ENCODE measurements at places on chromosomes 5 and 9.

DNA sequence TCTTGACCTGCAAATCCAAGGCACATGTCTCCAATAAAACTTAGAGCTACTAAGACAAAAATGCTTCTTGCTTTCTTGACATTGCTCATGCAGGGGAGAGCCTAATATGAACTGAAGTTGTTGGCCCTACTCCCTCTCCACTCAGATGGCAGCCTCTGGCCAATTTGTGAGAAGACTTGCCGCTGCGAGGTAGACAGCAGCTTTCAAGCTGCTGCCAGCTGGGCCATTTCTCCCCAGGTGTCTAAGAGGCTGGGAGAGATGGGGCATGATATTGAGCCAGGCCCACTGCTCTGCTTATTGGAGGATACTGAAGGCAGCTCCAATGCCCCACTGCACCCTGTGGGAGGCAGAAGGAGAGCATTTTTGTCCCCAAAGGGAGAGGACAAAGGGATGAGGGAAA, 380.5 kb downstream of the RASEF start:
- DNase-seq = no peak

DNA sequence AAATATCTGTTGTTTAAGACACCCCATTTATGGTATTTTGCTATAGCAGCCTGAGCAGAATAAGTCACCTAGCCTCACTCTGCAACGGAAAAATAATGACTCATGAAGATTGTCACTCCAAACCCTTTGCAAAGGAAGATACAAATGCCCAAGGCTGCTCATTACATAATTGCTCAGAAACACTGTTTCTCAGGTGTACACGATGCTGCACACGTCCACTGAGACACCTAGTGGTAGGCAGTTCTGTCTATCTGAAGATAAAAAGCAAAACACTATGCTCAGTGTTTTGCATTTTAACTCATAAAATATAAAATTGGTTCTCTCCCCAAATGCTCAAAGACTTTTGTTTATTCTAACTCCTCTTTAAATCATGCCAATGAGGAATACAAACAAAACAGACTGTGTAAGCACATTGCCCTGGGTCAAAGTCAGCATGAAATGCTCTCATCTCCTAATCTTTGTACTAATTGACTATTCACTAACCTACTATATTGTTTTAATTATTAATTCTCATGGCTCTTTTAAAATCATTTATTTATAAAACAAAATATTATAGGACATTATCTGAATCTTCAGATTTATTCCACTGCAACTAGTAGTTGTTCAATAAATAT, 7.7 kb upstream of the TSLP start:
- no peak for DNase-seq

GRCh38 chr9:113186137-113186755, 34.8 kb downstream of the FKBP15 start:
- no peak for DNase-seq

- DNase-seq = peak; percentile 79
Measured at GRCh38 chr5:179438011-179438441, 92.8 kb upstream of the ADAMTS2 start.

- no peak for DNase-seq
Measured at GRCh38 chr5:52771343-52772039, 16.2 kb upstream of the ITGA1 start.

DNA sequence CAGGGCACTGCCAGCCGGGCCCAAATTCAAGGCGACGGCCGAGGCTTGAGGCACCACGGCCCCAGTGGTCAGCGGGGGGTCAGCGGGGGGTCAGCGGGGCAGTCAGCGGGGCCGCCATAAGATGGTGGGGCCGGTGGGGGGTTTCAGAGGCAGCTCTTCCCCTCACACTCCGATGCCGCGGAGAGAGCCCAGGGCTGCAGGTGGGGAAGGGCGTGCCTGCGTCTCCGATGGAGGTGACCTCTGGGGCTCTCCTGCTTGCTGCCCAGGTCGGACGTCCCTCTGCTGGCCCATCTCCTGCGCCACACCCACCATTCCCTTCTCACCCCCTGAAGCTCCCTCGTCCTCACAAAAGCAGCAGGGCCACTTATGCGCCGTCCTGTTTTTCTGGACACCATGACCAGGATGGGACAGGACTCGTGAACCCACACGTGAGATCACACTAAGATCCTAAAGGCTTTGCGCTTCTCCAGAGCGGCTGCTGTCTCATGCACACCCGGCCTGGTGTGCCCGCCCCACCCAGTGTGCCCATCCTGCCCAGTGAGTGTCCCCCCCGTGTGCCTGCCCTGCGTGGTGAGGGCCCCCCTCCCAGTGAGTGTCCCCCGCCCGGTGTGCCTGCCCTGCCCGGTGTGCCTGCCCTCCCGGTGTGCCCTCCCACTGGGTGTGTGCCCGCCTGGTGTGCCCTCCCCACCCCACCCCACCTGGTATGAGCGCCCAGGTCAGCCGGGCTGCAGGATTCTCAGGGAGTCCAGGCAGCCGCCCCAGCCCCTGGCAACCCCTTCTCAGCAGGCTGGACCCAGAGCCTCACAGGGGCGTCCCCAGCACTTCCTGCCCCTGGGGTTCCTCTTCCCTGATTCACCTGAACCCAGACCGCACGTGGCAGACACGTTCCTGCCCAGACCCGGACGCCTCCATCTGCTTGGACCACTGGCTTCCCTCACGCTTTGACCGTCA, 48.7 kb upstream of the NKD2 start:
- peak; percentile 75 for DNase-seq
